Activated T-cell treated with anti-CD3 and anti-CD28 coated beads, Interleukin-2, amount 50 U/mL, for 4 hours (primary cell): ENCODE measurements at places on chromosomes 2 and 18. TPM values are rescaled to one million over a fixed set of nuclear protein-coding genes. Genes with fewer than 3 reads are reported as not detected.

DNA sequence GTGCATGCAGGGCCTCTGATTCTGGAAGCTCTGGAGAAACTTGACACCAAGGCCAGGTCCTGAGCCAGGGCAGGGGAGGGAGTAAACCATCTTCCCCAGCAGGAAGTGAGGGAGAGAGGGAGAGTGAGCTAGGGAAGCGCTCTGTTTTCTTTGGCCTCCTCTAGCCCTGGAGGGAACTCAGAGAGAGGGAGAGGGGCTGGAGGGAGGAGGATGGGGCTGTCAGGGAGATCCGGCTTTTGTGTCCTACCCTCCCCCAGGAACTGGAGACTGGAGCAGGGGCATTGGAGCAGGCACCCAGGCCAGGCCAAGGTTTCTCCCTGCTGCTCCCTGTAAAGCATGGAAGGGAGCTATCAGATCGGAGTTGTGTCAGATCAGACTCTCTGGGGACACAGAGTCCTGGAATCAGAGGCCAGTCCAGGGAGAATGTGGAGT lies 22.7 kb upstream of the PKDCC start:
- DNase-seq = no peak

GRCh38 chr18:7677001-7677400 lies 109.9 kb downstream of the PTPRM start:
- no peak for DNase-seq

The HJURP gene
- 6.2 TPM for total RNA-seq

GRCh38 chr2:20650877-20651730 lies at the start of gene HS1BP3:
Gene HS1BP3 (minus strand): TSS chr2:20651098. CDS start chr2:20651063, 35 bp downstream.
- DNase-seq = peak; percentile 84

The IL36G gene
- total RNA-seq = not detected

- DNase-seq = no peak
Measured at GRCh38 chr2:133823226-133823550, 254.9 kb upstream of the NCKAP5 start.

DNA sequence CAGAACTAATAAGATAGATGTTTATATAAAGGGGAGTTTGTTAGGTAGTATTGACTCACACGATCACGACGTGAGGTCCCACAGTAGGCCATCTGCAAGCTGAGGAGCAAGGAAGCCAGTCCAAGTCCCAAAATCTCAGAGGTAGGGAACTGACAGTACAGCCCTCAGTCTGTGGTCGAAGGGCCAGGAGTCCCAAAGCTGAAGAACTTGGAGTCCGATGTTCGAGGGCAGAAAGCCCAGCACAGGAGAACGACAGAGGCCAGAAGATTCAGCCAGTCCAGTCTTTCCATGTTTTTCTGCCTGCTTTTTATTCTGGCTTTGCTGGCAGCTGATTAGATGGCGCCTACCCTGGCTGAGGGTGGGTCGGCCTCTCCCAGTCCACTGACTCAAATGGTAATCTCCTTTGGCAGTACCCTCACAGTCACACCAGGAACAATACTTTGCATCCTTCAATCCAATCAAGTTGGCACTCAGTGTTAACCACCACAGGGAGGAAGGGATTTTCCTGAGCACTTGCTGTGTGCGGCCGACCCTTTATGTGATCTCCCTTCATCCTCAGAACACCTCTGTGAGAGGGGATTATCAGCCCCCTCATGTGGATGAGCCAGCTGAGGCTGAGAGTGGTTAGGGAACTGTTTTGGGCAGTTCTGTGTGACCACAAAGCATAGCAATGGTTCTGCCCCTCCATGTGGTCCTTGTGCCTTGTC lies 78.3 kb downstream of the RNF144A start:
- no peak for DNase-seq

The CAVIN2 gene
- total RNA-seq = 0.38 TPM

DNA sequence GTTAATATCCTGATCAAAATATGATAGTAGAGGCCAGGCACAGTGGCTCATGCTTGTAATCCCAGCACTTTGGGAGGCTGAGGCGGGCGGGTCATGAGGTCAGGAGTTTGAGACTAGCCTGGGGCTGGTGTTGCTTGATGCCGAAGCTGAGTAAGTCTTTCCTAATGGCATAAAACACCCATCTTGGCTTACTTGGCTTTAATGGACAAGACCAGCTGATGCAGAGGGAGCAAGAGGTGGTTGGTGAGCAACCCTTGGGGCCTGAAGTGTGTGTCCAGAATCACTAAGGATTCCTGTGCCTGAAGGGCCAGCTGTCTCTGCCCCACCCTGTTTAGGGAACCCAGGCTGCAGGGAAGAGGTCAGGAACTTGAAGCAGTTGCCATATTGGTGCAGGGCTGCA lies 217.2 kb downstream of the ARL4C start:
- DNase-seq = no peak

DNA sequence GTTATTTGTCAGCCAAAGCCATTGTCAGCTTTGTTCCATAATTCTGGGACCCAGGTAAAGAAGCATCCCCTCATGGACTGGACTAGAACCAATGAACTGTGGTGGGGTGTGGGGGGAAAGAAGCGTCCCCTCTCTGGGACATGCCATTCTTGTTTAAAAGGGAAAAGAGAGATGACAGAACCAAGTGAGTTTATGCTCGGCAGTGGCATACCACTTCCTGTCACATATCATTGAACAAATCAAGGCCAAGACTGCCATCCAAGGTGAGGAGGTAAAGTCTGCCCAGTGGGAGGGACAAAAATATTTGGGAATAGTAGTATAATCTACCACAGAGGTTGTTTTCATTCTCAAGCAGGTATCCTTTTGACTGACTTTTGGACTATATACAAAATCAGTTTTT lies 4.7 kb upstream of the GLS start:
- DNase-seq = no peak

The ZC3H6 gene
- total RNA-seq = 2.4 TPM

The IL1R1 gene
- total RNA-seq = 33.5 TPM

The ACYP2 gene
- total RNA-seq = 5.1 TPM

- no peak for DNase-seq
Measured at GRCh38 chr2:123696799-123697410, 328.2 kb upstream of the CNTNAP5 start.

GRCh38 chr2:215439404-215439803 lies 3.5 kb upstream of the FN1 start:
- DNase-seq = no peak

GRCh38 chr2:203451011-203451410 lies 84.1 kb downstream of the RAPH1 start:
- no peak for DNase-seq

- no peak for DNase-seq
Measured at GRCh38 chr2:209993968-209994367, 8.5 kb upstream of the RPE start.

The ATP8B1 gene
- total RNA-seq = 0.13 TPM

- no peak for DNase-seq
Measured at GRCh38 chr2:11007331-11008264, 95.9 kb downstream of the KCNF1 start.

The NEURL3 gene
- 0.26 TPM for total RNA-seq

DNA sequence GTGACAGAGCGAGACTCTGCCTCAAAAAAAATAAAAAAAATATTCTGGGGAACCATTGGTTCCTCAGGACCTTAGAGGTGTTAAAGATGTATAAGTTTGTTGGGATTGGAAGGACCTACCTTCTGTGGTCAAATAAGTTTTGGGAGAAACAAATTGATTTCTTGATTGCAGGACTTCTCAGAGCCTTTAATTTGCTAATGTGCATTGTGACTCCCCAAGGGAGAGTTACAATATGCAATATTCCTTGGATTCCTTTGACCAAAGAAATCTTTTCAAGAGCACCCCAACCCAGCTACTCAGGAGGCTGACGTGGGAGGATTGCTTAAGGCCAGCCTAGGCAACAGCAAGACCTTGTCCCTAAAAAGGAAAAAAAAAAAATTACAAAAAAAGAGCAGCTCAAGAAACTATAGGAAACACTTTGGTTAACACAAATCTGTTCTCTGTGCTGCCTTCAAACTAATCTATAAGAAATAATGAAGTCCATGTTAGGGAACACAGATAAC lies 6.5 kb downstream of the NAGK start:
- DNase-seq = no peak
